ENCODE measurements at places on chromosomes 1 and 21.
A peak's percentile ranks its signal among the peaks of the same experiment; 100 is the strongest.

DNA sequence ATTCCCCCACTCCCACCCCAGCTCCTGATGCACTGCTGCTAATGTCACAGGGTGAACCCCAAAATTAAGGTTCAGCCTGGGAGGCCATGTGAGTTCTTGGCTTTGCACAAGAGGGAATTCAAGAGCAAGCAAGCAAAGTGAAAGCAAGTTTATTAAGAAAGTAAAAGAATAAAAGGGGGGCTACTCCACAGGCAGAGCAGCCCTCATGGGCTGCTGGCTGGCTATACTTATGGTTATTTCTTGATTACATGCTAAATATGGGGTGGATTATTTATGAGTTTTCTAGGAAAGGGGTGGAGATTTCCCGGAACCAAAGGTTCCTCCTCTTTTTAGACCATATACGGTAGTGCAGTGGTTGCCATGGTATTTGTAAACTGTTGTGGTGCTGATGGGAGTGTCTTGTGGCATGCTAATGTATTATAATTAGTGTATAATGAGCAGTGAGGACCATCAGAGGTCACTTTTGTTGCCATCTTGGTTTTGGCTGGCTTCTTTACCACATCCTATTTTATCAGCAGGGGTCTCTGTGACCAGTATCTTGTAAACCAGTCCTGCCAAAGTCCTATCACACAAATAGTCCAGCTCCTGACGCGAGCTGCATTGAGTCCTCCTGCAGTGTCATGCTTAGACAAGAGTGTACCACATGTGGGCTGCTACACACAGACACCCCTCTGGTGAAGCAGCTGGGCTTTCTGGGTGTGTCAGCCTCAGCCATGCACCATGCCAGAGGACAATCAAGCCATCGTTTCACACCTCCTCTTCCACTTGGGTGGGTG is 46.4 kb upstream of the CSF1 start:
- no peak for DNase-seq

GRCh38 chr21:29256126-29256910 is 42.4 kb upstream of the BACH1 start:
- peak; percentile 10 for DNase-seq

- DNase-seq: no peak
Measured at GRCh38 chr1:7046314-7046713, 261.1 kb downstream of the CAMTA1 start.

DNA sequence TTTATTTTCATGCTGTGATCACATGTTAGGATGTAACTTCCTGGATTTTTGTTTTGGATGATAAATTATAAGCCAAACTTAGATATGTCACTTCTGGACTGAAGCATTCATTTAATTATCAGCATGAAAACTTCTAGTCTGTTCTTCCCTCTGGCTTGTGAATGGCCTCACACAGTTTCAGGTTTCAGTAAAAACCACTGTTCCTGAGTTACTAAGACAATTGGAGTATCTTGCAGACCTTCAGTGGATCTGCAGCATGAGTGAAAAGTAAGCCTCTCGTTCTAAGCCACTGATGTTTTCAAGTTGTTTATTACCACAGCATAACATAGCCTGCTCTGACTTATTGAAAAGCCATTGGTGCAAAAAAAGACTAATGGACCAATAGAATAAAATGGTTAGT is 55.3 kb upstream of the RGS21 start:
- DNase-seq: no peak

GRCh38 chr1:236160540-236161127 is 18.3 kb downstream of the GPR137B start:
- DNase-seq: no peak

DNA sequence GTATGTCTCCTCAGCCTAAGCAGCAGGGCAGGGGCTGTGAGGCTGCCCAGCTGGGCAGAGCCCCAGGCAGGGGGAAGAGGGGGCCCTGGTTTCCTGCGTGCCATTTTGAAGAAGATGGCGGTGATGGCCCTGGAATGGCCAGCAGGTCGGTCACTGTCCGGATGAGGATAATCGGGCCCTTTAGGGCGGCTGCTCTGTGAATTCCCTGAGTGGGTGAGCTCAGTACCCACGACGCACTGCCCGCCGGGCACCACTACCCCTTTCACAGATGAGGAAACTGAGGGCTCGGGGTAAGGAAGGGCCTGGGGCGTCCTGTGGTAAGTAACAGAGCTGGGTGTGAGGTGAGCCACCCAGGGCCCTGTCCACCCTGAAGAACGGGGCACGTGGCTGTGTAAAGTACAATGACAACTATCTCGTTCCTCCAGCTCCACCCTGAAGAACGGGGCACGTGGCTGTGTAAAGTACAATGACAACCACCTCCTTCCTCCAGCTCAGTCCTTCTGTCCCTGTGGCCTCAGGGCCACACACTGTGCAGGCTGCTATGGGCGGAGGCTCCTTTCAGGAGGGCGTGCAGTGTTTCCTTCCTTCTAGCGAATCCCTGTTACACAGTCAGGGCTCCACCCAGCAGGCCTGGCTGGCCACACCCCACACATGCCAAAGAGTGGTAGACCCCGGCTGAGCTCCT is 23.2 kb downstream of the ITGB2 start:
- no peak for DNase-seq

- DNase-seq: no peak
Measured at GRCh38 chr1:36831186-36831810, 203.0 kb downstream of the GRIK3 start.

DNA sequence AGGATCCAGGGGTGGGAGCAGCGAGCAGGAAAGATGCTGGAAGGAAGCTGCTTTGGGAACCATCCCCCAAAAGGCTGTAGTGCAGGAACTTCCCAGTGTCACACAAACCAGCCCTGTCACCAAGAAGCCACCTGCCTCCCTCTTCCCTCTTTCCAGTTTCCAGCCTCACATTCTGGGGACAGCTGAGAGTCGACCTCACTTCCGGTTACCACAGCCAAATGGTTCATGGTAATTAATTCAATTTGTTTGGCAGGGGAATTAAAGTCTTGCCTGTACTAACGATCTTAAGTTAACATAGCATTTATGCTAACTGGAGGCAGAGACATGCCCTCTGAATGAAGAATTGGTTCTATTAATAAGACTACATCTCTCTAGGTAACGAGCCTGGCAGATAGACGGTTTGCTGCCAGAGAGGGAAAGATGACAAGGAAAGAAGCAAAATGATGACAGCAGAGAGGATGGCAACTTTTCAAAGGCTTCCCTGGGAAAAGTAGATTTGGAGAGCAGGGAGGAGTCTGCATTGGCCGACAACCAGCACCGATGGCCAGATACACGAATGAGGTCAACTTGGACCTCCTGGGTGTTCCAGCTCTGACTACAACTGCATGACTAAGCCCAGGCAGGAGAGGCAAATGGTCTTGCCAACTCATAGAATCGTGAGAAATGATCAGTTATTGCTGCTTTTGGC is 64.1 kb downstream of the TMCO4 start:
- no peak for DNase-seq

GRCh38 chr1:163273766-163274441 is 47.9 kb upstream of the NUF2 start:
- DNase-seq: no peak

DNA sequence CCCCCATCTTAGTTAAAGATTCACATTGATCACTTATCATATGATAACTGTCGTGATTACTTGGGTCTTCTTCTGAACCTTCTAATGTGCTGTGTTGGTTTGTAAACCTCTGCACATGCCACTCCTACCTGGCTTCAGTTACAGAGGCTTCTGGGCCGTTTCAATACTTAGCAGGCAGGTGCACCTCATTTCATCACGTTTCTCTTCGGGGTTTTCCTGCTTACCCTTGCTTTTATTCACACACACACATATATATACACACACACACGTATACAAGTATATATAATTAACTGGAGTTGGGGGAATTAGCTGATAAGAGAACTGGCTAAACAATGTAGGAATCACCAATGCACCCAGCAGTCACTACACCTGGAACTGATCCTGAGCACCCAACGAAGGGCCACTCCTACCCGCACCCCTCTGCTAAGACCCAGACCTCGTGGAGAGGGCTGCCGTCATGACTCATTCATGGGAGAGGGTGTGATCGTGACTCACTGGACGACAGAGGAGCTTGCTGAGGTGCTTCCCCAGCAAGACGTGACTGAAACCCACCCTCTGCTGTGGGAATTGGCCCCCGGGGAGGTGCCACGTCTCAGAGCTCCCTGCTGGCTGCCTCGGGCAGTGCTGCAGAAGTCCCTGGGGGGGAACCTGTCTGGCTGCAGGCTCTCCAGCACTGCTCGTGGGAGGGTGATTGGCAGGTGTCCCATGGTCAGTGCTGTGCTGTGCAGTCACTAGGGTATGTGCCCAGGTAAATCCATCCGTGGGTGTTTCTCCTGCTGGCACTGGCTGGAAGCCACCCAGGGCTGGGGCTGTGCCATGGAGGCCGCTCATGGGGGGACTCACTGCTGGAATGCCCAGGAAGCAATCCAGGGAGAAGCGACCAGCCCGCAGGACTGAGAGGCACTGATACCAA is 166.6 kb downstream of the DYRK1A start:
- DNase-seq: no peak

DNA sequence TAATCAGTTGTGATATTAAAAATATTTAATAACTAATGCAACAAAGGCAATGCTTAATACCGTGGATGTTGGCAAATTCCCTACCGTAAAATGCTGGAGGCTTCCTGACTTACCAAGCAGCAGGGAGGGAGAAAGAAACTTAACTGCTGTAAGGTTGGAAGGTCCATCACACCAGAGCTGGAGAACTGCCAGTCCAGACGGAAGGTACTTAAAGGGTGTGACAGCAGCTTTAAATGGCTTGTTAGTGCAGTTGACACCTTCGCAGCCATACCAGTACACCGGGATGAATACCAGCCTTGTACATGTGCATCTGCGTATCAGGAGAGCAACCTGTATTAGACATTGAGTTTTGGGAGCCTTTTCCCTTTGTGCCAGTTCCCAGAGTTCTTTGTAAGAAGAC is 269.5 kb upstream of the NCAM2 start:
- no peak for DNase-seq

- no peak for DNase-seq
Measured at GRCh38 chr1:19636065-19636464, 8.0 kb upstream of the NBL1 start.

- no peak for DNase-seq
Measured at GRCh38 chr1:233300326-233300725, 4.8 kb upstream of the PCNX2 start.

GRCh38 chr1:92465256-92465647 is 21.5 kb downstream of the GFI1 start:
- DNase-seq: no peak

DNA sequence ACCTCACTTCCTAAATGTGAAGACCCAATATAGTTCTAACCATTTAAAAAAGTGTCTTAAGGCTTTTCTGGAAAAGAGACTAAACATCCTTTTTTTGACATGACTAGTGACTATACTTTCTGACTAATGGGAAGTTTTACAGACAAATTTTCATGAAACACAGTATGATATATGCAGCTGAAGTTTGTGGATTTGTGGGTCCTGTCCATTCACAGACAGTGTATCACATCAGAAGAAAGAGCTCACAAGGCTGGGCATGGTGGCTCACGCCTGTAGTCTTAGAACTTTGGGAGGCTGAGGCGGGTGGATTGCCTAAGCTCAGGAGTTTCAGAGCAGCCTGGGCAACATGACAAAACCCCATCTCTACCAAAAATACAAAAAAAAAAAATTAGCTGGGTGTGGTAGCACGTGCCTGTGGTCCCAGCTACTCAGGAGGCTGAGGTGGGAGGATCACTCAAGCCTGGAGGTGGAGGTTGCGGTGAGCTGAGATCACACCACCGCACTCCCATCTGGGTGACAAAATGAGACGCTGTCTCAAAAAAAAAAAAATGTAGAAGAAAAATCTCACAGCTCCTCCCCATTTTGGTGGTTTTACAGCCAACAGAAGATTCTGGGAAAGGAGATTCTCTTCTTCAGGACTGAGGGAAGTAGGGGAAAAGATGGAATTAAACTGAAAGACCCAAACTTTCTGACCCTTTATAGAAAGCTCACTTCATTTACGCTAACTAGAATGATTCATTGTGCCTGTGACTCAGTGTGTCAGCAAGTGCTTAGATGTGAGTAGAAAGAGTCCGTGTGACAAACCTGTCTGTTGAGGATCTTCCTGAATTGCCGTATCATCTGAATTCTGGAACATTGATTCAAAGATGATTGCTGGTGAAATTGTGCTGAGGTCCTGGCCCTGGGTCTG is 15.2 kb upstream of the YRDC start:
- DNase-seq: no peak

- DNase-seq: no peak
Measured at GRCh38 chr1:239718571-239718970, 332.2 kb downstream of the CHRM3 start.

DNA sequence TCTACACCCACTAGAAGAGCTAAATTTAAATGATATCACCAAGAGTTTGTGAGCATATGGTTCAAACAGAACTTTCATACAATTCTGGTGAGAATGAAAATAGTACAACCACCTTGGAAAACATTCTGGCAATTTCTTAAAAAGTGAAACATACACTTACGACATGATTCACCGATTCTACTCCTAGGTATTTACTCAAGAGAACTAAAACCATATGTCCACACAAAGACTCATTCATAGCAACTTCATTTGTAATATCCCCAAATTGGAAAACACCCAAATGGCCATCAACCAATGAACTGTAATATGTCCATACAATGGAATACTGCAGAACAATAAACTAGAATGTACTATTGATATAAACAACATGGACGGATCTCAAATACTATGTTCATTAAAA is 51.2 kb upstream of the ADAM30 start:
- no peak for DNase-seq

Data from KG1 (cell line).